ENCODE measurements at places on chromosomes 4 and X. TPM values are rescaled to one million over a fixed set of nuclear protein-coding genes. Genes with fewer than 3 reads are reported as not detected.

Gene LUZP4
- total RNA-seq: not detected

Gene GPR173
- 0.83 TPM for total RNA-seq

DNA sequence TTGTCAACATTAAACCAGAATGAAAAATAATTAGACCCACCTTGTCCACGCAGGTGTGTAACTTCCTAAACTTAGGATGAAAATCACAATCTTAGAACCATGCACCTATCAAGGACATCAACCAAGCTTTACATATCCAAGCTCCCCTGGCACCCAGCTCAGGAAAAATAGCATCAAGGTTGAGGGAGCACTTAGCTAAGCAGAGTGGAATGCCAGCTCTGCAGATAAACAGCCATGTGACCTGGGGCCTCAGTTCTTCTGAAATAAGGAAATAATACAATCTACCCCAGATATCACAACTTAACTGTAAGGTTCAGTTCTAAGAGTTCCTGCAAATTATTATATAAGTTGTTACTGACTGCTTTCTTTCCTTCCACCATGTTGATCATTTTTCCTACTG lies 64.7 kb downstream of the DHX15 start:
- DNase-seq: no peak

- no peak for DNase-seq
Observed at GRCh38 chr4:129145222-129145730, 49.3 kb downstream of the C4orf33 start.

DNA sequence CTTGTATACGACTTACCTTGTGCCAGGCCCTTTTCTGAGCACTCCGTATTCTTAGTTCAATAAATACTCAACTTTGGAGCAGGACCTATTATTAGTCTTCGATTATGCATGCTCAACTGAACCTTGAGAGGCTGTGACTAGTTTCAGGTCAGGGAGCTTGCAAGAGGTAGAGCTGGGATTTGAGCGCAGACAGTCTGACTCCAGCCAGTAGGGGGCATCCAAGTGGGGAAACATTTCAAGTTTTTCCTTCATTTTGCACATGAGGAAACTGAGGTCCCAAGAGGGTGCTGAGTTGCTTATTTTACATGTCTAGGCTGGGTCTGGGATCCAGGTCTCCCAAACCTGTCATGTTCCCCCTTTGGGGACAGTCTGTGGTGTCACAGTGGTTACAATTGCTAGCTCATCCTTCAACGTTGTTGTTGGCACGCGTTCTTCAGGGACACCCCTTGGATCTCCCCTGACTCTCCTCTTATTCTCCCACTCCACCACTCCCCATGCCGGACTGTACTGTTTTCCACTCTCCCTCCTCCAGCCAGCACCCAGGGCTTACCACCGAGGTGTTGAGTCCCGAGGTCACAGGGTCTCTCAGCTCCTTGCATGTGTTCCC lies 6.7 kb upstream of the PRICKLE3 start:
- DNase-seq: no peak

GRCh38 chr4:96102541-96103026 lies 262.7 kb downstream of the PDHA2 start:
- DNase-seq: no peak

Gene ZNF141
- 10.6 TPM for total RNA-seq

Gene NEK1
- total RNA-seq: 13.8 TPM

DNA sequence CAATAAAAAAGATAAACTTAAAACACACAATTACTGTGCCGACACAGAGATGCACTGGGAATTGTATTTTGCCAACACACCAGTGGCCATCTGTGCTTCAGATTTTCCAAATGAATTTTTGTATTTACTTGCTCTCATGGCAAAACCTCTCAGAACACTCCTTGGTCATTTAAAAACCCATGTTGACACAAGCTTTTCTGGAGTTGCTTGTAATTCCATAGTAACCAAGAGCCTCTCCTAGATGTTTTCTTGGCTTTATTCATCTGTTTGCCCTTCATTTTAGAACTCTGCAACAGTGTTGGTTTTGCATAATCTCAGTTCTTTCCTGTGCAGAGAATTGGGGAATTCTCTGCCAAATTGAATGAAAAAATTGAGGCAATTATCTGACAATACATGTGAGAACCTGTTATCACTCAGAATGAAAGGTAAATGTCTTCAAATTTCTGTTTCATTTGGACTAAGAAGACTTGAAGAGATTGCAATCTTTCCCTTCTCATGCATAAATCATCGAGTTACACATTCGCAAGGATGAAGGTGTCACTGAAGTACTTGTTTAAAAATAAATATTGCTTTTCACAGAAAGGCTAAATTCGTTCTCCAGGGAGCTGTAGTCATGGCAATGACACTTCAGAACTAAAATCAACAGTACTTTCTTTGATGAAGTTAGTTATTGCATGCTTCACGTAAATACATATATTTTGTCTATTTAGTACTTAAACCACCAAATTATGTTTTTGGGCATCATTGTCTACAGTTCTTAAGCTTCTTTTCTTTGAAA lies 301.8 kb upstream of the CTSO start:
- no peak for DNase-seq

DNA sequence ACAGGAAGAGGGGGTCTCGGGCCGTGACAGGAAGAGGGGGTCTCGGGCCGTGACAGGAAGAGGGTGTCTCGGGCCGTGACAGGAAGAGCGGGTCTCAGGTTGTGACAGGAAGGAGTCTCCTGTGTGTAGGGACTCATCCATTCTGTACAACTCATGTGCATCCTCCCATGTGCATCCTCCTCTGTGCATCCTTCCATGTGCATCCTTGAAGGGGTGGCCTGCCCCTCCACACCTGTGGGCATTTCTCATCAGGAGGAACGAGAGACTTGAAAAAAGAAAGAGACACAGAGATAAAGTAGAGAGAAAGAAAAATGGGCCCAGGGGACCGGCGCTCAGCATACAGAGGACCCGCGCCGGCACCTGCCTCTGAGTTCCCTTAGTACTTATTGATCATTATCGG lies 30.2 kb upstream of the PLCXD1 start:
- peak; percentile 47 for DNase-seq

Gene AREG
- 18.6 TPM for total RNA-seq

GRCh38 chr4:74278490-74278889 lies 29.8 kb upstream of the EPGN start:
- DNase-seq: no peak

Gene ANKRD17
- 54.2 TPM for total RNA-seq

Gene TLR10
- total RNA-seq: not detected

DNA sequence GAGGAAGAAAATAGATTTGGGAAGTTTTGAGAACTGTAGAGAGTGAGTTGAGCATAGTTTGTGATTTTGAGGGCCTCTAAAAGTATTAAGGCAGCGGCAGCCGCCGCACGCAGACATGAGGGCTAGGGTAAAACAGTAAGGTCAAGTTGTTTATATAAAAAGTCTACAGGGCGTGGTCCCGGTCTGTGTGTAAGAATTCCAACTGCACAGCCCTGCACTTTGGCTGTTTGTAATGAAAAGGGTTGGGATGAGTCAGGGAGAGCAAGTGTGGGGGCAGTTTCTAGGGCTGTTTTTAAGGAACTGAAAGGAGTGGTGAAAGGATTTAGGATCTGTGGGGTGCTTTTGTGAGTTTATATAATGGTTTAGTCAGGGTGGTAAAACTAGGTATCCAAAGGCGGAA lies 55.0 kb downstream of the BEX3 start:
- DNase-seq: no peak

Gene VCX2
- not detected for total RNA-seq

Gene BLOC1S4
- 19.5 TPM for total RNA-seq

DNA sequence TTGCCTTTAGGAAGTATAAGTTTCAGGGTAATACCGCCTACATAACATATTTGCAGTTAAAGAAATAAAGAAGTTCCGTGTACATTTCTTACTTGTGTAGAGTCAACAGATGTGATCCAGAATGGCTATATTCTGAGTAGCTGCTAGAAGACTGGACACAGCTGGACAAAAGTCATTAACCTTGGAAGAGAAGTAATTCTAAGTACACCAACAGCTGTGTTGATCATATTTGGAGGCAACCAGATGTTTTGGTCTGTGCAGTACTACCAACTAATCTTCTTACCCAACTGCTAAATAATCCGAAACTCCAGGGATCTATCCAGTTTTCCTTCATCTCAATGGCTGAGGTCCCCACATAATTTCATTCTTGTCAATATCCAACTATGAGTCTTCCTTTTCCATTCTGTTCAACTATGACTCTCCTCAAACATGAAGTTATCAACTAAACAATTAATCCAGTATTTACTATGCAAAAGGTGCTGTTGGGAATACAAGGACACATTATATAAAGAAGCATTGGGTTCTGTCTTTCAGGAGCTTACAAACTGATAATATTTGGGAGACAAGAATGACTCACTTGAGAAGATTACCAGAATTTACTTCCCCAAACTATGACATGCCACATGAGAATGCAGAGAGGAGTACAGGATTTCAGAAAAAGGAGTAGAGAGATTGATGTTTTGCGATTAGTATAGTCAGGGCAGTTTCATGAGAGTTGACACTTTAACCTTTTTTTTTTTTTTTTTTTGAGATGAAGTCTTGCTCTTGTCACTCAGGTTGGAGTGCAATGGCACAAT lies 78.2 kb downstream of the COL4A6 start:
- no peak for DNase-seq
